Activated CD4-positive, alpha-beta memory T cell treated with anti-CD3 and anti-CD28 coated beads, Interleukin-2, amount 10 ng/mL, durations not matched to agents 7 days and 5 days (primary cell): ENCODE measurements at places on chromosomes 1 and 21.
A peak's percentile ranks its signal among the peaks of the same experiment; 100 is the strongest.

- H3K36me3 ChIP-seq, result no peaks in the 10 kb centered on the region
- H3K4me3 ChIP-seq, result no peak overlapping the region
- H3K27ac ChIP-seq, result no peak overlapping the region
- H3K27me3 ChIP-seq, result no peaks in the 10 kb centered on the region
- no peaks in the 10 kb centered on the region for H3K4me1 ChIP-seq
These were observed 228.3 kb upstream of the DEPDC1 start for GRCh38 chr1:68725001-68725752.

DNA sequence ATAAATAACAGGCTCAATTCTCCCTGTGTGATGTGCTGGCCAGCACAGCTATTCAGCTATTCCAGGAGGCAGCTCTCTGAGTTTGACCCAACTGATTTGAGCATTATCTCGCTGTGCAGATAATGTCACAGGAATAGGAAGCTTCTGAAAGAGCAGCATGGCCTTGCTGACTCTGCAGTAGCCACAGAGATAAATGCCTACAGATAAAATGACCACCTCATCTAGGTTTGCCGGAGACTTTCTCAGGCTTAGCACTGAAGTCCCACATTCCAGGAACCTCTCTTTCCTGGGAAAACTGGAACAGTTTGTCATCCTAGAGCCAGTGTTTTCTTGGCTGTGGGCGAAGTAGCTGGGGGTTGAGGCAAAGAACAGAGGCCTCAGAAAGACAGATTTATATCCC lies 98.9 kb downstream of the MRPL39 start:
- H3K4me3 ChIP-seq, result peak overlapping the region; percentile 50
- no peak for DNase-seq
- H3K4me1 ChIP-seq, result peaks cover 44% of the 10 kb centered on the region
- peaks cover 8% of the 10 kb centered on the region for H3K36me3 ChIP-seq
- peak overlapping the region; percentile 61 for H3K27ac ChIP-seq
- H3K27me3 ChIP-seq, result no peaks in the 10 kb centered on the region

GRCh38 chr1:91854852-91855534 lies 31.0 kb downstream of the TGFBR3 start:
- peaks cover 10% of the 10 kb centered on the region for H3K4me1 ChIP-seq
- DNase-seq, result no peak
- peaks cover 27% of the 10 kb centered on the region for H3K36me3 ChIP-seq
- H3K4me3 ChIP-seq, result no peak overlapping the region
- no peaks in the 10 kb centered on the region for H3K27me3 ChIP-seq

DNA sequence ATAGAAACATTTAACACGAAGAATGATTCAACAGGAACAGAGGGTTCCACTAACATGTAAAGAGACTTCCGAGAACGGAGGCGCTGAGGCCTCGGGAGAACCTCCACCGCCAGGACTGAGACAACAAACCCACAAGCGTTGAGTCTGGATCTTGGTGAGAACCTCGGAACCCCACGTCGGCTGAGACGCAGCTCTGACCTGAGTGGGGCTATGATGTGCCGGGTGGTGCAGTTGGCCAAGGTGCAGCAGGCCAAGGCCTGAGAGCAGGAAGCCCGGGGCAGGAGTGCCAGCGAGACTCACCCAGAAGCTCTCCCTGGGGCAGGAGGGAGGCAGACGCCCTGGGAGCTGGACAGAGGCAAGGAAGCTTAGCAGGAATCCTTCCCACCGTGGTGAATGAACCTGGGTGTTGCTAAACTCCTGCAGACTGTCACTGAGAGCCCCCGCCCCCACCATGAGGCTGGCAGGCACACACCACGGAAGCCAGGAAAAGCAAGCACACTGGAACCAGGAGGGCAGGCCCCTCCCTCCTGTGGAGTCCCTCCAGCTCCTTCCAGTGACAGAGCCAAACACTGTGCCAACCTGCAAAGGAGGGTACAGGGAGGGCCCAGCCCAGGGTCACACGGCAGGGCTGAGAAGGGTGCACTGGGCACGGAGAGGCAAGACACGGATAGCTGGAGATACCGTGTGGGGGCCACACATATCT lies 34.8 kb downstream of the WDR4 start:
- H3K36me3 ChIP-seq, result peaks cover 52% of the 10 kb centered on the region
- DNase-seq, result no peak
- no peak overlapping the region for H3K4me3 ChIP-seq
- no peaks in the 10 kb centered on the region for H3K4me1 ChIP-seq
